ENCODE measurements at places on chromosomes 3 and 15.
A peak's percentile ranks its signal among the peaks of the same experiment; 100 is the strongest.

DNA sequence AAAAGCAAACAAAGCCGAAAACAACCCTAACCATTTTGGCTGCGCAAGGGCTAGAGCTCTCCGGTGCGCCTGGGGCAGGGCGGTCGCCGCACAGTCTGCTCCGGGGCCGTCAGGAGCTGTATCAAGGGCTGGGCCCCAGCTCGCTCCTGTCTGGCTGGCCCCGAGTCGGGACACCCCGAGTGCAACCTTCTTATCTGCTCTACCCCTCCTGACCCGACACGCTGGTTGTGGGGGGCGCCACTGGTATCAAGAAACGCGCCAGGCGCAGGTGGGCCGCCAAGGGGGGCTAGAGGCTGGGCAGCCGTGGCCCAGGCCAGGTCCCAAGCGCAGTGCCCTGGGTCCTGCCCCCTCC is 36.0 kb downstream of the NR2F2 start:
- no peak for DNase-seq

- DNase-seq: no peak
Measured at GRCh38 chr3:13072239-13072599, 1.0 kb downstream of the IQSEC1 start.

- no peak for DNase-seq
Measured at GRCh38 chr3:187782006-187782405, 36.7 kb upstream of the BCL6 start.

- DNase-seq: no peak
Measured at GRCh38 chr3:176159796-176160195, 1037.5 kb downstream of the TBL1XR1 start.

- DNase-seq: no peak
Measured at GRCh38 chr15:62277816-62278394, 112.8 kb upstream of the C2CD4B start.

DNA sequence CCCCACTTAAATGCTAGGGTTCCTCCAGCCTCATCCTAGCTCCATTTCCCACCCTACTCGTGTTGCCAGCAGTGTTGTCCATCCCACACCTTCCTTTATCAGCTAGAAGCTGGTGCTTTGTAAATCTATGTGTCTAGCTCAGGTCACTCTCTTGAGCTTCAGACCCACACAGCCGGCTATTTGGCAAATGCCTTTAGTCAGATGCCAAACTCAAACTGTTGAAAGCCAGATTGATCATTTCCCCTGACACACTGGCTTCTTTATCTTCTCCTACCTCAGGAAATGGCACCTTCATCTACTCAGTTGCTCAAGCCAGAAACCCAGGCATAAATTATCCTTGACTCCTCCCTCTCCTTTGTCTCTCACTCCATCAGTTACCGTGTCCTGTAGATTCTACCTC is 61.5 kb upstream of the TPM1 start:
- DNase-seq: no peak

DNA sequence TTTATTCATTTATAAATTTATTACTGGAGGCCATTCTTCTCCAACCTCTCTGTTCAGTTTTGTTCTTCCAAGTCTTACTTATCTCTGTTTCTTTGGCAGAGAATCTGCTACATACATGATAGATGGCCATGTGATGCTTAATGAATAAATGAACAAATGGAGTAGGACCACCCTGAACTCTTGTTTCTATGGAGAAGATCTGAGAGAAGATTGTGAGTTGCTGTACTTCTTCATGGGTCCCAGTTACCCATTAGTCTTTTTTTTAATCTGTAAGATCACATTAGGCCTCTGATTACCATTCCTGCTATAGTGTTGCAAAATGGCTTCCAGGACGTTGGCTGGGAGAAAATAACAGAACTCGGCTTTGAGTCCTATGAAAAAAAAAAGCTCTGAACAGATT is 191.9 kb upstream of the SYNPR start:
- no peak for DNase-seq

DNA sequence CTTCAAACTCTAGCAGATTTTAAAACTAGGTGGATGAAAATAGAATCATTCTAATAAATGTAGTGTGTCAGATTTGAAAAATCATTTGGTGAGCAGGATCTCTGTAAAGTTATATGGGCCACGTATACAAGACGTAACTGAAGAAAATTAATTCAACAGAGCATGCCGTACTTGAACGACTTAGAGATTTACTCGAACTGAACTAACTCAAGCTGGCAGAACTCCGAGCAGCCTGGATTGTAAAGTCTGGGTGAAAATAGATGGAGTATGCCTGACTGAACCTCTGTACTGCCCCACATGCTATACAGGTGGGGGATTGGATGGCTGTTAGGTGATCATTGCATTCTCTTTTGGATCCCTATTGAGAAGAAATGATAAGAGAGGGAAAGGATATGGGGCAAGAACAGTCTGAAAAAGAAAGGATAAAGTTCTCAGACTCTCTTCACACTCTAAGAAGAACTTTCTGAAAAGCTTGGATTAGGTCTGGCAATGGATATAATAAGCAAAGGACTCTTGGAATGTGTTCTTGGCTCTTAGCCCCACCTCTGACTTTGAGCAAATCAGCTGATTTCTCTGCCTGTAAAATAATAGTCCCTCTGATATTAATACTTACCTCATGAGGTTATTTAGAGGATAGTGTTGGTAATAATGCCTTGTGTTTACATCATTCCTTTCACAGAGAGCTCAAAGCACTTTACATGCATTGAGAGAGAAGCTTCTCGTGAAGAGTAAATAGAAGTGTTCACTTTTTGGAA is 147.5 kb downstream of the FILIP1L start:
- no peak for DNase-seq

DNA sequence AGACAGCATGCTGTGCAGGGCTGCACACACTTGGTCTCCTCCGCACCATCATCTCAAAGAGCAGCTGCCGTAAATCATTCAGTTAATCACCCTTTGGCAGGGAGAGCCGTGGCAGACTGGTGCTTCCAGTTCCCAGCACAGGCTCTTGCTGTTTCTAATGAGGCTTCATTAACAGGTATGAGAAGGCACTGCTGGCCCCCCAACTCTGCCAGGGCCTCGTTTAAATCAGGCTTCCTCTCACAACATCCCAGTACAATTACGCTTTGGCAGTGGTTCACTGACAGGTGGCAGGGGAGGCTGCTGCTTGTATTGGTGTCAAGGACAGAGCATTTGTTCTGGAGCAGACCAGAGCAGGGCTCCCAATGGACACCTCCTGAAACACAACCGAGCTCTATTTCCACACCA is 77.1 kb downstream of the BFSP2 start:
- no peak for DNase-seq

DNA sequence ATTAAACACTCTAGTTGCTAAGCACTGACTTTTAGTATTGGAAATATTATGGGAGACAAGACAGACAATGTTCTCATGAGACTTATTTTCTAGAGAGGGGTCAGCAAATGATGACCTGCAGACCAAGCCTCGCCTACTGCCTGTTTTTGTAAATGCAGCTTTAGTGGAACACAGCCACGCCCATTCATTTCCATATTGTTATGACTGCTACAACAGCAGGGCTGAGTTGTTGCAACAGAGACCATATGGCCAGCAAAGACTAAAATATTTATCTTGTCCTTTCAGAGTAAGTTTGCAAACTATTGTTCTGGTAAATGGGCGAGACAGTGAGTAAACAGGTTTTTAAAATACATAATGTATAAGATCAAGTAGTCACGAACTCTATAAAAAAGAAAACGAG is 570.2 kb downstream of the NTRK3 start:
- DNase-seq: no peak

DNA sequence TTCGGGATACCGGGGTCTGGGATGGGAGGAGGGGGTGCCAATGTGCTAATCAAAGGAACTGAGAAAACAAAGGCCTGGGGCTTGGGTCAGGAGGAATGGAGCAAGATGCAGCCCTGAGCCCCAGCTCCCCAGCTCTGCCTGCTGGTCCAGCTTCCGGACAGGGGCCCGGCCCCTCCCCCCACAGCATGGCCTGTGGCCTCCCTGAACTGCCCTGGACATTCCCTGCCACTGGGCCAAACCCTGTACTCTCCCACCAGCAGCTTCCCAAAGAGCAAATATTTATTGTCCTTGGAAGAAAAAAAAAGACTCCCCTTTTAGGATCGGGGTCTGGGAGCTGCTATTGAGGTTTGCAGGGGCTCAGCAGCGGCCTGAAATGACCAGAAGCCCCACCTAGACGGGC is 5.7 kb upstream of the MYL3 start:
- DNase-seq: no peak

DNA sequence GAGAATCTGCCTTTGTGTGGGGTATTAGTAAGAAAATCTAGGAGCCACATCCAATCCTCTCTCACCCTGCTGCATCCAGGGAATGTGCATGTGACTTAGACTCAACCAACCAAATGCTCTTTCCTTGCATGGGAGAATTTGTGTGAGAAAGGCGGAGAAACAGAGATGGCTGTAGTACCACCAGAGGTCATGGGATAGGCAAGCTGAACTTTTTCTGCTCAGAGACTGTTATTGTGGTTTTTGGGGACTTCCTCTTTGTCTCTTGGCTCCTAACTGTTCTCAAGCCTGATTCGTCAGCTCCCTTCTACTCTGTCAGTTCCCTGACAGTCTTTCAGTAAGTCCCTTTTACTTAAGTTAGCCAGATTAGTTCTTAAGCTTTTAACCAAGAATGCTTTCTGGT is 2.6 kb upstream of the ZSCAN2 start:
- no peak for DNase-seq

DNA sequence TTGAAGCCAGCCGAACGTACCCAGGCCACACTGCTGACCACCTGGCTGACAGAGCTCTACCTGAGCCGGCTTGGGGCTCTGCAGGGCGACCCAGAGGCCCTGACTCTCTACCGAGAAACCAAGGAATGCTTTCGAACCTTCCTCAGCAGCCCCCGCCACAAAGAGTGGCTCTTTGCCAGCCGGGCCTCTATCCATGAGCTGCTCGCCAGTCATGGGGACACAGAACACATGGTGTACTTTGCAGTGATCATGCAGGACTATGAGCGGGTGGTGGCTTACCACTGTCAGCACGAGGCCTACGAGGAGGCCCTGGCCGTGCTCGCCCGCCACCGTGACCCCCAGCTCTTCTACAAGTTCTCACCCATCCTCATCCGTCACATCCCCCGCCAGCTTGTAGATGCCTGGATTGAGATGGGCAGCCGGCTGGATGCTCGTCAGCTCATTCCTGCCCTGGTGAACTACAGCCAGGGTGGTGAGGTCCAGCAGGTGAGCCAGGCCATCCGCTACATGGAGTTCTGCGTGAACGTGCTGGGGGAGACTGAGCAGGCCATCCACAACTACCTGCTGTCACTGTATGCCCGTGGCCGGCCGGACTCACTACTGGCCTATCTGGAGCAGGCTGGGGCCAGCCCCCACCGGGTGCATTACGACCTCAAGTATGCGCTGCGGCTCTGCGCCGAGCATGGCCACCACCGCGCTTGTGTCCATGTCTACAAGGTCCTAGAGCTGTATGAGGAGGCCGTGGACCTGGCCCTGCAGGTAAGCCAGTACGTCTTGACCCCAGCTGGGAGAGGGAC is 6.2 kb downstream of the VPS18 start:
- DNase-seq: no peak

DNA sequence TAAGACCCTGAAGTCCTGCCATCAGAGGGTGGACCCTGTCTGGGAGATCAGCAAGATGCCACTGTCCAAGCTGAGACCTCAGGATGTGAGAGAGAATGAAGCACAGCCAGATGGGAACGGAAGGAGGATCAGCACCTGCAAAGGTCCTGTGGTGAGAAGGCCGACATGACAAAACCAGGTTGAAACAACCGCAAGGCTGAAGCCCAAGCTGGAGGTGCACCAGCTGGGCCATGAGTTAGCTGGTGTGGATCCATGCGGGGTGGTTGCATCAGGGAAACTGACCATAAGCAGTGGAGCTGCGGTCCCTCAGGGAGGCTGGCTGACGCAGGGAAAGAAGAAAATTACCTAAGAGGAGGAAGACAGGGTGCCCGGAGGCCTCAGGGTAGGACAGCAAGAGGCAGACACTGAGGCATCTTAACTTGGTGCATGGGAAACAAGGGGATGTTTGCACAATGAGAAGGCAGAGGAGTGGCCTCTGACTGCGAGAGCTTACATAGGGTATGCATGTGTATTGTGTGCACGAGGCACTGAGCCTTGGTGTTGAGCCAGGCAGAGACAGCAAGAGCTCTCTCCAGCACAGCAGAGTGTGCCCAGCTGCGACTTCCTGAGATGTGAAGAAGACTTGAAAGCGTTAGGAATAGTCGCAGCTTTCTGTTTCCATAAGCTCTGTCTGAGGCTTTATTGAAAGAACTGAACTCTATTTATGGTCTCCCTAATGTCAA is 497.7 kb downstream of the OCA2 start:
- DNase-seq: no peak

- DNase-seq: no peak
Measured at GRCh38 chr3:159771865-159772611, 216.6 kb upstream of the IL12A start.

DNA sequence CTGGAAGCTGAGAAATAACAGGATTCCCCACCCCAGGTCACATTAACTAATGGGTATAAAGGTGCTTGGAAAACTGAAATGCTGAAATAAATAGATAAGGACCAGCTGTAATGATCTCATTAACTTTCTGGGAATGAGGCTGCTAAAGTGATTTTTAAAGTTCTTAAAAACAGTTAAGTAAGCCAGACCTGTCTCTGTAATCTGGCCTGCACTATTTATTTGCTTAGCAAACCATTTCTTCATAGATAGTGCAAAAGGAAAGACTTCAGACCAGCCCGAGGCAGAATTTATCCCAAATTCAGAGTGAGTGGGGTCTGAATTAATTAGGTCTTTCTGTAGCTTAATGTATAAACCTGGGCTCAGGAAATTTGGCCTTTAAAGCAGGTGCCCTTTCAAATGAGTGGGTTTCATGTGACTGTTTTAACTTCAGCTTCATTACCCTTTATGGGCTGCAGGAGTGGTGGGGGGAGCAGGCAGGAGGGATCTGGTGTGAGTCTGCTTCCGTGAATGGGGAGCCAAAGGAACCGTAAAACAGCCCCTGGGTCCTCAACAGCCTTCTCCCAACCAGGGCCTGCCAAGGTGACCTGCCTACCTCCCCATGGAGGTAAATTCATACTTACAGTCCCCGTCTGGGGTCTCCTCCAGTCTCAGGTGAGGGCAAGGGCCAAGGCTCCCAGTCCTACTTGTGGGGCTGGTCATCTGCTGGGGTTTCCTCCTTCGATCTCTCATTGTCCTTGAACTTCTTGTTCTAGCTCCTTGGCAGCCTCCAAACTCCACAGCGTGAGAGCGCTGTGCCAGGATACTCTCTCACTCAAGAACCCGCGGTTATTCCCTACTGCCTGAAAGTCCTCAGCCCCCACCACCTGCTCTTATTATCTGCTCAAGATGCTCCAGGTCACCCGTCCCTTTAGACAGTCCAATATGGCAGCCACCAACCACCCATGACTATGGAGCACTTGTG is 31.2 kb downstream of the MAGEF1 start:
- DNase-seq: no peak

DNA sequence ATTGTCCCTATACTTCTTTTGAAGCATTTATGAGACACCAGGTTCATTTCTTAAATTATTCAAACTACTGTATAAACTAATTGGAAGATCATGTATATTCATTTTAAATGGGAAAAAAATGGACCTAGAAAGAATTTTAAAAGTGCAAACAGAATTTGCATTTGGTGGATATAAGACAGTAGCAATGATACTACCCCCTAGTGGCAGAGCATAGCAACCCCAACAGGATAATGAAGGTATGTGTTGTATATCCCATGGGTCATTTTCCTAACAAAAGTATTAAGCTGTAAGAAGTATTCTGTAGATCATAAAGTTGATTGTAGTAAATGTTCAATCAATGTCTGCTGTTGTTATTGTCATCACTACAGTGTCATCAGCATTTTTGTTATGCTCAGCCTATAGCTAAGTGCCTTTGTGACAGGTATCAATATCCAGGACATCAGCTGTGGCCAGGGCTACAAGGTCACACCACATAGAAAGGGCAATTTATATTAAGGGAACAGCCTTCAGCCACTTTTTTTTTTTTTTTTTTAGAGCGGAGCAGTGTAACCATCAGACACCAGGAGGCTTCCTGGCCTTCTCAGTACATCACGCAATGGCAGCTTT is 175.8 kb downstream of the FOXB1 start:
- peak; percentile 23 for DNase-seq
